ENCODE measurements at places on chromosomes 1 and 21. TPM values are rescaled to one million over a fixed set of nuclear protein-coding genes. Genes with fewer than 3 reads are reported as not detected.

The C1QC gene
- not detected for total RNA-seq

- no peak for DNase-seq
Observed at GRCh38 chr1:225981714-225982113, 17.4 kb downstream of the SDE2 start.

DNA sequence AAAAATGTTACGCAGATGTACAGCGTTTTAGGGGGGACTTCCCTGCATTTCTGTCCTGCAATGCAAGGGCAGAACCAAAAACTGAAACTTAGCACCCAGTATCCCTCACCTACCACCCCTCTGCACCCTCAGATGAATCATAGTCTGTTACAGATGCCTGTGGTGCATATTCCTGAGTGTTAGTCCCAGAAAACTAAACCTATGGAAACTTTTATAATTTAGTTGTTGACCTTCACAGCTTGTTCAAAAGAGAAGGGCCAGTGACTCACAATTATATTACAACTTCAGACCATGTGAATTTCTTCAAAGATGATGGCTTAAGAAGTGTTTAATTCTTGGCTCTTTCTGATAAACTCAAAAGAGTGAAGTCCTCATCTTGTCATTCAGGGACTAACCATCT lies 5.8 kb downstream of the PTGER3 start:
- no peak for DNase-seq

The WNT9A gene
- not detected for total RNA-seq

The CAMK2N1 gene
- 0.57 TPM for total RNA-seq

The BTF3L4 gene
- total RNA-seq = 38.7 TPM

The HSD3B1 gene
- total RNA-seq = not detected

The FBLIM1 gene
- total RNA-seq = not detected

DNA sequence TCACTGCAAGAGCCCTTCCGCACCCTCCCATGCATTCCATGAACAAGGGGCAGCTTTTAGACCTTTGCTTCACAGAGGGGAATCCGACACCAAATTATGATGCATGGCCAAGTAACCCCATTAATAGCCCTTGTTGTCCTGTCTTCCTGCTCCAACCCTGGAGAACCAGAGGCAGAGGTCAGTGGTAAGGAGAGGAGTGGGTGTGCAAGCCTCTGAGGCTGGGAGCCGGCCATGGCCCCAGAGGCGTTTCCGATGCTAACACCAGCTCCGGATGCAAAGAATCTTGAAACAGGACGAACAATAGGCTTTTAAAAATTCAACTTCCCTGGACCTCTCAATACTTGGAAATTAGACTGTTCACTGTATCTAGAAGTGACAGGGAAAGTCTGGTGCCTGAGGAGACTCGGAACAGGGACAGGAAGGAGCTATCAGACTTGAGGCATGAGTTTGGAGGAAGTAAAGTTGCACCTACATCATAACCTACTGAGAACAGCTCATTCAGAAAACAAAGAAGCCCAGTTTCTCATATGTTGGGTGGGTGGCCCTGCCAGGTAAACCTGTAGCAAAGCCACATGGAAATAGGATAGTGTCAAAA lies 101.2 kb upstream of the ERG start:
- no peak for DNase-seq

The ZNF672 gene
- 53.4 TPM for total RNA-seq

DNA sequence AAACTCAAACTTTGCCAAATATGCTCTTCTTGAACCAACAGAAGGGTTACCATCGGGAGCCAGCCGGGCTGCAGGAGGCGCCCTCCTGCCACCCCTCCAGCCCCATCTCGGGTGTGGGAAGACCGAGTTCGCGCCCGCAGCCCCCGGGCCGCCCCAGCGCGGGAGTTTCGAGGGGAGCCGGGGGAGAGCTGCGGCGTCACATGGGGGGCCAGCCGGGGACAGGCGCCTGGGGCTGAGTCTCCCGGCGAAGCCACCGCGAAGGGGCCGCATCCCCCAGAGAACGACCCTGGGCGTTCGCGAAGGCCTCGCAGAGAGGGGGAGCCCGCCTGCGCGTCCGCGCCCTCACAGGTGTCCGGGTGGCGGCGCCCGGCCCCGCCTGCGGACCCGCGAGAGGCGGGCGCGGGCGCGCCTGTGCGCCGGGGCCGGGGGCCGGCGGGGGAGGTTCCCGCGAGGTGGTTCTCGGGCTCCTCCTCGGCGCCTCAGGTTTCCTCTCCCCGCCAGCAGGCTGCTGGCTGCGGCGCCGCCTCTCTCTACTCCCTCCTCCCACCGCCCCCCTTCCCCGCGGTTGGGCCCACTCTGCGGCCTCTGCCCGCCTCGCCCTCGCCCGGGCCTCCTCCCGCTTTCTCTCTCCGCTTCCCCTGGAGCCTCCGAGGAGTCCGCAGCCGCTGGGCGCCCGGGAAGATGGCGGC lies at the start of gene RAVER2:
Gene RAVER2, plus strand, starts transcription at position 584 of the 689 bp plus-strand sequence. Its CDS starts 98 bp downstream, at position 682.
- peak; percentile 78 for DNase-seq

Data from activated naive CD4-positive, alpha-beta T cell treated with anti-CD3 and anti-CD28 coated beads for 36 hours (primary cell).